Frontal cortex (tissue), 4 donors: ENCODE measurements at places on chromosomes 12 and 14.
A peak's percentile ranks its signal among the peaks of the same experiment; 100 is the strongest.

DNA sequence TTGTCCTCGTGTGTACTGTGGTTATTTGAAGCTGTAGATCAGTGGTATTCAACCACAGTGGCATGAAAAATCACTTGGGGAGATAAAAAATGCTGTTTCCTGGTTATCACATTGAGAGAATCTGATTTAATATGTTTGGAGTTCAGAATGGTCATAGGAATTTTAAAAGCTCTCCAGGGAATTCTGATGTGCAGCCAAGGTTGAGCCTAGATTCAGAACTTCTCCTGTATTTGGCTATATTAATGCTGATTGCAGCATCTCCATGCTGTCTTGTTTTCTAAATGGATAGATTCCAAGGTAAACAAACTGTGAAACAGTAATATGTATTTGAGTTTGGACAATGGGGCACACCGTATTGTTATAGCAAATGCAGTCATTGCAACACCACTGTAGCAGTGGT, 982.2 kb upstream of the FBXO33 start:
- no peak for DNase-seq

DNA sequence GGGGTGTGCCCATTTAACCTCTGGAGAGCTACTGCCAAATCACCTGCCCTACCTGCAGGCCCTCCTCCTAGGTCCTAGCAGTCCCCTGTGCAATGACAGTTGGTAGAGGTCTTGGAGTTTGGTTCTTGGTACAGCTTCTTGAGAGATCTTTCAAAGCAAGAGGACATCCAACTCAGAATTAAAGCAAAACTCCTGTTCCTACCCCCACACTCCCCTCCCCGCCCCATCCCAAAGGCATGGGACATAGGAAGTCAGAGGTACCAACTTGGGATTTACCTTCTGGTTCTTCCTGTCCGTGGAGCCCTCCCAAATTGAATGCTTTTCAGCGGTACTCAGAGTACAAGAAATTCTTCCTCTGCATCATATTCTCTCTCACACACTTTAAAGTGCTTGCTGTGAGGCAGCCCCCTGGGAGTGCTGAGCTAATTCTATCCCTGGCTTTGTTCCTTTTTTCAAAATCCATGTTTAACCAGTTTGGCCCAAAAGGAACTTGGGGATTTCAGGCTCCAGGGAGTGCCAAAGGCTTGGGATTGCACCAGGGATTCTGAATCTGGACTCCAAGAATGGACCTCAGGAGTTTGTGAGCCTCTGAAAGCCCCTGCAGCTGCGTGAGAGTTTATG, 40.8 kb downstream of the GALNT16 start:
- no peak for DNase-seq

GRCh38 chr12:109291521-109292341, 17.4 kb downstream of the FOXN4 start:
- peak; percentile 90 for DNase-seq

DNA sequence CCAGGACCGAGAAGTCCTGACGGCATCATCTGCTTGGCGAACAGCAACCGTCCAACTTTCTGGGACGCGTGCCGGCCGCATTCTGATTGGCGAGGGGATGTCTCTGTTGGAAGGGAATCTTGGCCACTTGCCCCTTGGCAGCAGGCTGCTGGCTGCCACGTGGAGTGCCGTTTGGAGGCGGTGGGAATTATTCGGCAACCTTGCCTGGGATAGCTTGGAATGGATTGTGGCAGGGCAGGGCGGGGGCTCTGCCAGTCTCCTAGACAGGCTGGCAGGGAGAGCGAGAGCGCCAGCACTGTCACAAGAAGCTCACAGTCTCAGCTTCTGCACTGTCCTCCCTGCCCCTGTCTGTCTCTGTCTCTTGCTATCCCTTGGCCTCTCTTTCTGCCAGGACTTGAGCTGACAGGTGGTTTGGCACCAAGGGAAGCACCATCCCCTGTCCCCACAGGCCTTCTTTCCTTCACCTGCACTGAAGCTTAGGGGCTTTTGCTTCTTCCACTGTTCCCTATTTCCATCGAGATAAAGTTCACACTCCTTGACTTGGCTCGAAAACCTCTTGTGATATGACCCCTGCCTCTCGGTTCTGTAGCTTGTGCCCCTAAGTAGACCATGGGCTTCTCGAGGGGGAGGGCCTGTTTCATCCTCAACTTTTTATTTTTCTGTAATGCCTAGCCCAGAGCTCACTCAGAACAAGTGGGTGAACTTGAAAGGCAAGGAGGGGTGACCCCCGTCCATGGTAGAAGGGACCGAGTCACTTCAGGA, 201.9 kb downstream of the PHETA1 start:
- no peak for DNase-seq

- DNase-seq: no peak
Measured at GRCh38 chr14:49796025-49796424, 28.1 kb downstream of the KLHDC2 start.

GRCh38 chr14:94710731-94711130, 59.2 kb downstream of the GSC start:
- no peak for DNase-seq
